Upper lobe of right lung (tissue), 1 donor: ENCODE measurements at places on chromosomes 16 and 17. TPM values are rescaled to one million over a fixed set of nuclear protein-coding genes. Genes with fewer than 3 reads are reported as not detected.
A peak's percentile ranks its signal among the peaks of the same experiment; 100 is the strongest.

ABCC12 gene
- not detected for total RNA-seq

GRCh38 chr17:29039764-29040598 lies 3.0 kb upstream of the PIPOX start:
- H3K36me3 ChIP-seq = no peaks in the 10 kb centered on the region
- no peak overlapping the region for H3K4me3 ChIP-seq
- H3K27ac ChIP-seq = no peak overlapping the region
- no peak for DNase-seq
- H3K27me3 ChIP-seq = peaks cover 5% of the 10 kb centered on the region

GRCh38 chr17:48011405-48012150 lies 26.0 kb downstream of the COPZ2 start:
- peaks cover 13% of the 10 kb centered on the region for H3K4me1 ChIP-seq
- peaks cover 38% of the 10 kb centered on the region for H3K27me3 ChIP-seq
- no peak overlapping the region for H3K27ac ChIP-seq

DNA sequence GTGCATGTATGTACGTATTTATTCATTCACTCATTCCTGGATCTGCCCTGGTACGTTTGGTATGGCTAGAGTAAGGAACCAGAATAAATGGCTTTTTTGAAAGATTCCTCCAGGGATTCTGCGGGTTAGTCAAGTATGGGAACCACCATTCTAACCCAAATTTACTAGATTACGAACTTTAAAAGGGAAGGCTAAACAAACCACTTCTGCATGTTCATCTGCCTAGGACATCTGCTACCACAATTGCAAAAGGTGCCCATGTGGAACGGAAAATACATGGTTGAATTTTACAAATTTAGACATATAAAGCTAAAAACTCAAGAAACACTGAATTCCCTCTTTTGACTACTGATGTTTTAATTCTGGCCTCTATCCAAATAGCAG lies 22.1 kb downstream of the CYTH1 start:
- H3K4me1 ChIP-seq = peaks cover 59% of the 10 kb centered on the region
- H3K4me3 ChIP-seq = no peak overlapping the region
- no peaks in the 10 kb centered on the region for H3K36me3 ChIP-seq
- peak overlapping the region; percentile 77 for H3K27ac ChIP-seq
- no peak for DNase-seq
- no peaks in the 10 kb centered on the region for H3K27me3 ChIP-seq

DNA sequence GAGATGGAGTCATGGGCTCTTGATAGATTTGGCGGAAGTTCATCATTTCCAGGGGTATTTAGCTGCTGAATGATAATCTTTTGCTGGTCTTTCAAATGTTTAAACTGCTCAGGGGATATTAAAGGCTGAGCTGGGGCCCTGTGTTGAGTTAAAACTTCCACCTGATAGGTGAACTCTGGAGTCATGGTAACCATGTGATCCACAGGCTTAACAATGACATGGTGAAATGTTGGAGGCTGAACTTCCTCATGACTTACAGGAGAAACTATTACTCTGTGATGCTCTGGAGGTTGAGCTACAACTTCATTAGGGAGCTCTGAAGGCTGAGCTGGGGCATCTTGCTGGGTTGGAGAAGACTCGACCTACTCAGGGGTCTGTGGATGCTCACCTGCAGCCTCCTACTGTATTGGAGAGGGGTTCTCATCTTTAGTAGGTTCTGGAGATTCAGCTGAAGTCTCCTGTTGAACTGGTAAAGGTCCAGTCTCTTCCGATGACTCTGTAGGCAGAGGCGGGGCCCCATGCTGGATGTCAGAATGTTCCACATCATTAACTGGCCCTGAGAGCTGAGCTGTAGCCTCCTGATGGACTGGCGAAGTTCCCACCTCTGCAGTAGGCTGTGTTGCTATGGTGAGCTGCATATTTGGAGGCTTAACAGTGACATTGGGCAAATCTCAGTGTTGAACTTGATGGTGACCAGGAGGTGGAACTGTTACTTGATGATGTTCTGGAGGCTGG lies 24.2 kb downstream of the RDM1 start:
- no peak overlapping the region for H3K4me3 ChIP-seq
- no peak for DNase-seq
- no peaks in the 10 kb centered on the region for H3K36me3 ChIP-seq

ADAM11 gene
- total RNA-seq = 0.43 TPM

LRRC36 gene
- 27.4 TPM for total RNA-seq

DNA sequence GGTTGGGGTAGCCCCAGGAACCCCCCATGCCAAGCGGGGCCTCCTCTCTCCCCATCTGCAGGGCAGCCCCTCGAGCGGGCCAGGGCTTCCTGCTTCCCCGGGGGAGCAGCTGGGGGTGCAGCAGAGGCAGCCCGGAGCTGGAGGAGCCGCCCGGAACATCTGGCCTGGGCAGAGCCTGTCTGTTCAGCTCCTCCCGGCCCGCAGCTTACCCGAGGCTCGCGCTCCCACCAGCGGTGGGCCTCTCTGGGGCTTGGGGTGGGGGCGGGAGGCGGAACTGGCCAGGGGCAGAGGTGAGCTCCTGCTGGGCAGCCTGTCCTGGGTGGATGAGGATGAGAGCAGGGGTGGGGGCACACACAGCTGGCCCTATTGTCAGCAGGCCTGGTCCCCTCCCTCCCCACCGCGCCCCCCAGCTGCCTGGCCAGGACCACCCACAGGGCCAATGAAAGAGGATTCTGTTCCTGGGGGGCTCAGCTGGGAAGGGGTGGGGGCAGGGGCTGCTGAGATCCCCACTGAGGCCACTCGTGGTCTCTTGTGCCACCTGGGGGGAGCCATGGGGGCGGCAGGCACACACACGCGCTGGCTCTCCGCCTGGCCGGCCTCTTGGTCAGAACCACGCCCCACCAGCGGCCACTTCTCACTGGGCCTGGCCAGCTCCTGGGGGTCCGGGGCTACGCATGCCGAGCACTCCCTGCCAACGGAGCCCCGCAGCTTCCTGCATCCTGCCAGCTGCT lies 34.7 kb downstream of the BAHCC1 start:
- no peak overlapping the region for H3K27ac ChIP-seq
- DNase-seq = no peak
- peaks cover 36% of the 10 kb centered on the region for H3K4me1 ChIP-seq

DNA sequence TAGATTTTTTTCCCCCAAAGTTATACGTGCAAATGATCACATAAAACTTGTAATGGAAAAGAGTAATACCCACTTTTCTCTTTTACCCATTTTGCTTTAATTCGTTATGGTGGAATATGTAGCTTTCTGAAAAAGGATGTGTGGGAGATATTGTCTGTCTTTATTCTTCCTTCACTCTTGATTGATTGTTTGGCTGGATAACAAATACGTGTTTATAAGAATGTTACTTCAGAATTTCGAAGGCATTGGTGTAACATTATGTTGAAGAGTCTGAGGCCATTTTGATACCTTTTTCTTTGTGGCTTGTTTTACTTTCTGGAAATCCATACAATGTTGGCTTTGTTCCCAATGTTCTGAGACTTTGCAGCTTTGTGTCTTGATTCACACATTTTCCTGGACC lies 71.4 kb downstream of the BCAS3 start:
- H3K4me1 ChIP-seq = no peaks in the 10 kb centered on the region
- H3K36me3 ChIP-seq = no peaks in the 10 kb centered on the region
- H3K4me3 ChIP-seq = no peak overlapping the region
- no peak for DNase-seq
- H3K27ac ChIP-seq = no peak overlapping the region

DNA sequence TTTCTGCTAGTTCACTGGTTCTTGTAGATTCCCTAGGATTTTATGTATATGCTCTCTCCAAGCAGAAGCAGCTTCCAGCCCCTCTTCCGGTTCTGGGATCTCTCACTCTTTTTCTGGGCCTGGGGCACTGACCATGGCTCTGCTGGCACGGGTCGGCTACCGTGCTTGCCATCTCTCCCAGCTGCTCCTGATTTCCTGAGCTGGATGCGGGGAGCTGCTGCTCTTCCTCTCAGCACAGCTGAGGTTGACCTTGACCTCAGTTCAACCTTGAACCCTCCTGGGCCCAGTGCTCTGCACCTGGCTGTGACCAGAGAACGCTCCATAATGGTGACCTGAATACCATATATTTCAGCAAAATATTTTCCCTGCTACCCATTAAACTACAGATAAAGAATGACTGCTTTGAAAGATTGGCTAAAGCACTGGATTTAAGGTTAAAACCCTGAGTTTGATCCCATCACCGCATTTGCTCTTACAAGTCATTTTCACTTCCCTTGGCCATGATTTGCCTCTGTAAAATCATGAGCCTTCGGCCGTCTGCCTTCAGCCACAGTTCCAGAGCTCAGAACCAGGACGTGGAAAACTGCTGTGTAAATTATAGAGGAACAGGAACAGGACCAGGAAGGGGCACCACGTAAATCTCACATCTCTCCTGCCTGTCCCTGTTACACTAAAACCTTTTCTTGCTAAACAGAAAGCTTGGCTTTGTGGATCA lies 130.8 kb upstream of the CHMP6 start:
- no peak for DNase-seq
- peaks cover 1% of the 10 kb centered on the region for H3K36me3 ChIP-seq
- H3K4me1 ChIP-seq = peaks cover 13% of the 10 kb centered on the region
- no peak overlapping the region for H3K4me3 ChIP-seq

DNA sequence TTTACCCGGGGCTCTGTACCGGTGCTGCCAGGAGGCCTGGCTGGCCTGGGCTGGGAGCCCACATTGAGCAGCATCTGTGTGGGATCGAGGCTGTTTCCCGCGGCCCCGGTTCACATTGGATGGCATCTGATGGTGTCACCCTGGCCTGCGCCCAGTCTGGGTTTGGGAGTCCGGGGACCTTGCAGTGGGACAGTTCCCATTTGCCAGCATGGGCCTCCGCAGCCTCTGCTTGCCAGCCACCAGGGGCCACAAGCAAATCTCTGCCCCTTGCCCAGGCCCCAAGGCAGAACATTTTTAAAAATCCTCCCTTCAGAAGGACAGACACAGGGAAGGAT lies 64.5 kb downstream of the BANP start:
- H3K27ac ChIP-seq = no peak overlapping the region
- H3K36me3 ChIP-seq = peaks cover 2% of the 10 kb centered on the region
- no peaks in the 10 kb centered on the region for H3K4me1 ChIP-seq
- DNase-seq = no peak

DNA sequence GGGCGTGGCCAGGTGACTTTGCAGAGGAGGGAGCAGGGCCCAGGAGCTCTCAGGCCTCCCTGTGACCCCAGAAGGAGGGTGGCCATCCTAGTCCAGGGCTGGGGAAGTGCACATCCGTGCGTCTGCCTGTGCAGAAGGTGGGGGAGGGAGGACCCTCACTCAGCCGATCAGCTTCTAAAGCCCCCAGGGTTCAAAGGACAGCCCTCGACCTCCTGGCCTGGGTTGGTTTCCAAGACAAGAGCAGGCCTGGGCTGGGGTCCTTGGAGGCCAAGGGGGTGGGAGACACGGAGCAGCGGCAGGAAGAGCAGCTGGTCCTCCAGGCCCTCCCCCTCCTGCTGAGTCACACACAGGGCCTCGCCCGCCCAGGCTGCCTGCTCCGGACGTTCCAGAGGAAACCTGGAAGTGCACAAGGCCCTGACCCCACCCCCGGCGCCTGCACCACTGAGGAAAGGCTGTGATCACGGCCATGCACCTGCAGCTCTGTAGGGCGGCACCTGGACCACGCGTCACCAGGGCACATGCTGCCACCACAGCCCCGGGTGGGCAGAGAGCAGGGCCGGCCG lies 67.1 kb upstream of the ZNF469 start:
- no peak overlapping the region for H3K4me3 ChIP-seq
- no peaks in the 10 kb centered on the region for H3K4me1 ChIP-seq
- H3K36me3 ChIP-seq = no peaks in the 10 kb centered on the region
- peaks cover 5% of the 10 kb centered on the region for H3K27me3 ChIP-seq
- no peak for DNase-seq

TBX2 gene
- total RNA-seq = 122 TPM

GRCh38 chr16:62079236-62079635 lies 43.0 kb upstream of the CDH8 start:
- H3K36me3 ChIP-seq = no peaks in the 10 kb centered on the region
- no peak overlapping the region for H3K27ac ChIP-seq
- H3K4me3 ChIP-seq = no peak overlapping the region
- DNase-seq = no peak
- H3K27me3 ChIP-seq = no peaks in the 10 kb centered on the region

- no peak overlapping the region for H3K27ac ChIP-seq
- H3K4me1 ChIP-seq = peaks cover 8% of the 10 kb centered on the region
- H3K36me3 ChIP-seq = no peaks in the 10 kb centered on the region
- no peak for DNase-seq
Observed at GRCh38 chr17:80594431-80595269, 50.0 kb downstream of the RPTOR start.

DNA sequence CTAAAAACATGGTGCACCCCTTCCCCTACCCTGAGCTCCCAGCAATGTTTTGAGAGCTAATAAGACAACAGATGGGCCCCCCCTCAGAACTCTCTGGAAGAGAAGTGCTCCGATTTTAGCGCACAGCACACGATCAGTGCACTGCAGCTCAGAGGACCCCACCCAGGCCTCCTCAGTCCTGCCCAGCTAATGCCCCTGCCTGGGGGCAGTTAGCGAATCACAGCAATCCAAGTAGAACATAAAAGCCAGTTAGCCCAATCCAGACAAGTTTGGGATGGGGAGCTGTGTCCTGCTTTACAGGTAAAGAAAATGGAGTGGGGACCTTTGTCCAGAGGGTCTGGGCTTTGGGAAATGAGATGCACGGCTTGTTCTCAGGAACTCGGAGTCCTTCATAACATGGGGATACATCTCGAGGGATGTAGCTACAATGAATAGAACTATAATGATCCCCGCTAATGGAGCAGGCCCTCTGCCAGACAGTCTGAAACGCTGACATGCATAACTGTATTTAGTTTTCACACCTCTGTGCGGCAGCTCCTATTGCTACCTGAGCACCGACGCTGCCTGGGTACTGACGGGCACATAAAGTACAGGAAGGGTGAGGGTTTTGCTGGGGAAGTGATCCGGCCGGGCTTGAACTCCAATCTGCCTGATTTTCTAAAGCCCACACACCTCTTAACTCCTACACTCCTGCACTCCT lies 29.7 kb upstream of the CDC42EP4 start:
- H3K4me1 ChIP-seq = peaks cover 6% of the 10 kb centered on the region
- no peak overlapping the region for H3K27ac ChIP-seq

TLCD1 gene
- 16.2 TPM for total RNA-seq

BRIP1 gene
- total RNA-seq = 0.26 TPM

DNA sequence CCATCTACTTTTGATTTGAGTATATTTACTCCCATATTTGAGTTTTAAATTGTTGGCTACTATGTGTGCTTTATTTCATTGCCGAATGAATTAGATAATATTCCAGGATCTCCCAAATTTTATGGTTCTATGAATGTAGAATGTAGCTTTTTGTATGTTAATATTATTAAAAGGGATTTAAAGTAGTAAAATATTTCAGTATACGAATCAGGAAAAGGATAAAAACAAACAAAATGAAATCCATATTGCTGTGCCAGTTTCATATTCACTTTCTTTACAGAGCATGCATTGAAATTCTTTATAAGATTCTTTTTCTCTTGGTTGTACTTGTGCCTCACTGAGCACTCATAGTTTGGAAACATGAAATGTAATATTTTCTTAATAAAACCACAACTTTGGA lies 155.1 kb downstream of the CHD9 start:
- DNase-seq = no peak
- no peaks in the 10 kb centered on the region for H3K27me3 ChIP-seq
- peaks cover 48% of the 10 kb centered on the region for H3K4me1 ChIP-seq
- H3K36me3 ChIP-seq = no peaks in the 10 kb centered on the region
- peak overlapping the region; percentile 56 for H3K4me3 ChIP-seq
